Mucosa of descending colon (tissue), 3 donors: ENCODE measurements at places on chromosomes 4 and X.

DNA sequence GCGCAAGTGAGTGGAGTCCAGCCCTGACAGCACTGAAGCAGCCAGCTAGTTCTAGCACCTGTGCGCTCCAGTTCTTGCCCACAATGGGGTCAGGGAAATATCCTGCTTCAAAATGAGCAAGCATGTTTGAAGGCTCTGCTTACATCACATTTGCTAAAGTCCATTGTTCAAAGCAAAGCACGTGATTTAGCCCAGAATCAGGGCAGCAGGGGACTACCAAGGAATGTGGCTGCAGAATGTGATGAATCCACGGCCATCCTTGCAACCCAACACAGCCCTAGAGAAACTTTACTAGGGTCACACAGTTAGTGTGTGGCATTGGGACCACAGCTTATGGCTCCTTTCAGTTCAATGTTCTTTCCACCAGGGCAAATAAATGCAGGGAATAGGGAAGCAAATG lies 47.3 kb upstream of the SMIM31 start:
- no peak for DNase-seq

GRCh38 chr4:185792384-185793115 lies 19.4 kb downstream of the SORBS2 start:
- DNase-seq: no peak

- DNase-seq: no peak
Measured at GRCh38 chrX:101232316-101232715, 12.7 kb downstream of the DRP2 start.

GRCh38 chrX:88982933-88983332 lies 235.9 kb downstream of the CPXCR1 start:
- no peak for DNase-seq

- no peak for DNase-seq
Measured at GRCh38 chrX:13250826-13251580, 68.8 kb downstream of the ATXN3L start.

DNA sequence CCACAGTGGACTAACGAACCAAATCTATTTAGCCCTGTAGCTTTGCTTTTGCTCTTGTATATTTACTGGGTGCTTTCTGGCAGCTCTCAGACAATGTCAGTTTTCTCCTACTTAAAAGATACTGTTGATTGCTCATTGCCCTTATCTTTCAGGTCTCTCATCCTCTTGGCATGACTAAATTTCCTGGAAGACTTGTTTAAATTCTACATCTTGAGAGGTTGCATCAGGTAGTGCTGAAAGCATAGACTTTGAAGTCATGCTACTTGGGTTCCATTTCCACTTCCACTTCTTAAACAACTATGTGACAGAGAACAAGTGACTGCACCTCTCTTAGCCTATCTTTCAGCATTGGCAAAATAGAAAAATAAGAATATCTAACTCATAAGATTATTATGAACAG lies 8.4 kb downstream of the TDO2 start:
- no peak for DNase-seq

DNA sequence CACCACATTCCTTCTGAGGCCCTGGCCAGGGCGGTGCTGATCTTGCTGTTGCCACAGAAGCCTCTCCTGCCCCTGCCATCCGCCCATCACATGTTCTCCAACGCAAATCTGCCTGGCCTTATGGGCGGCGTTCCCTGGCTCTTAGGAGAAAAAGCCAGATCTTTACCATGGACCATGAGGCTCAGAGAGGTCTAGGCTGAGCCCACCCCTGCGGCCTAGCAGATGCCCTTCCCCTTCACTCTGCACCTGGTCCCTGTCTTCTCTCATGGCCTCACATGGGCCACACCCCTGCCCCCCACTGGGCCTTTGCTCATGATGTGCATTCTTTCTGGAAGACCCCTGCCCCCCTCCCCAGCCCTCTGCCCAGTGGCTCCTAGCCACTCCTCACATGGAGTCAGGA lies 78.5 kb downstream of the CRMP1 start:
- DNase-seq: no peak

GRCh38 chr4:184384056-184384809 lies 90.1 kb downstream of the IRF2 start:
- peak; percentile 63 for DNase-seq

DNA sequence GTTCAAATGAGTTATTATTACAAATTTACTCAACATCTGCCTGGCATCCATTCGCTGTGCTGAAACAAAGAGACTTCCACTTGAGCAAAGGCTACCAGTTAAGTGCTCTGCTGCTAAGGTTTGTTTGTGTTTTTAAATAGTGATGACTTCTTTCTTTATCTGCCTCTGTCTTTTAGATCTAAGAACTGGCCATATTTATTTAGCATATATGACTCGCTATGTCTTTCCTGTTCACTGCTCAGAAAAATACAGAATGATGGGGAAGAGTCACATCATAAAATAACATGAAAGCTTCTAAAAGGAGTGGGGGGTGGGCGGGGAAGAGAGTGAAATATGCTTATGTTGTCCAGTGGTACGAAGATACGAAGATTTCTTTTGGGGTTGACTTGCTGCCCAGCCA lies 322.2 kb downstream of the GPAT3 start:
- no peak for DNase-seq

DNA sequence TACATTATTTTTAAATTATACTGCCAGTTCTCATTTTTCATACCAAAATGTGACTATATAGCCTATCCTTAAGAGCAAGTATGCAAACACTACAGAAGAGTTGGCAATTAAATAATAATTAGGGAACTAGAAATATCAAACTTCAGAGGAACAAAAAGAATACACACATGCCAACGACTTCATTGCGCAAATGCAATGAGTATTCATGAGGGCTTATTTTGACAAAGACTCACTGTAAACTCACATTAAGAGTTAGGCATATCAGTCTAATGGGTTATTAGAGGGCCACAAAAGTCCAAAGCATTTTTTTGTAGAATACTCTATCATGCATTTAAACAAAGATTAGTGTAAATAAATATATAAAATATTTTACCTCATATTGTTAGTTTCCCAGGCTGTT lies 31.6 kb downstream of the SLC10A7 start:
- DNase-seq: no peak
